ENCODE measurements at places on chromosomes 7 and 10. TPM values are rescaled to one million over a fixed set of nuclear protein-coding genes. Genes with fewer than 3 reads are reported as not detected.

GRCh38 chr10:7666253-7667023, at the start of gene ITIH5:
TSS of gene ITIH5 (minus strand) at chr10:7666966. CDS start at chr10:7666892, 74 bp downstream.
- DNase-seq: no peak

DNA sequence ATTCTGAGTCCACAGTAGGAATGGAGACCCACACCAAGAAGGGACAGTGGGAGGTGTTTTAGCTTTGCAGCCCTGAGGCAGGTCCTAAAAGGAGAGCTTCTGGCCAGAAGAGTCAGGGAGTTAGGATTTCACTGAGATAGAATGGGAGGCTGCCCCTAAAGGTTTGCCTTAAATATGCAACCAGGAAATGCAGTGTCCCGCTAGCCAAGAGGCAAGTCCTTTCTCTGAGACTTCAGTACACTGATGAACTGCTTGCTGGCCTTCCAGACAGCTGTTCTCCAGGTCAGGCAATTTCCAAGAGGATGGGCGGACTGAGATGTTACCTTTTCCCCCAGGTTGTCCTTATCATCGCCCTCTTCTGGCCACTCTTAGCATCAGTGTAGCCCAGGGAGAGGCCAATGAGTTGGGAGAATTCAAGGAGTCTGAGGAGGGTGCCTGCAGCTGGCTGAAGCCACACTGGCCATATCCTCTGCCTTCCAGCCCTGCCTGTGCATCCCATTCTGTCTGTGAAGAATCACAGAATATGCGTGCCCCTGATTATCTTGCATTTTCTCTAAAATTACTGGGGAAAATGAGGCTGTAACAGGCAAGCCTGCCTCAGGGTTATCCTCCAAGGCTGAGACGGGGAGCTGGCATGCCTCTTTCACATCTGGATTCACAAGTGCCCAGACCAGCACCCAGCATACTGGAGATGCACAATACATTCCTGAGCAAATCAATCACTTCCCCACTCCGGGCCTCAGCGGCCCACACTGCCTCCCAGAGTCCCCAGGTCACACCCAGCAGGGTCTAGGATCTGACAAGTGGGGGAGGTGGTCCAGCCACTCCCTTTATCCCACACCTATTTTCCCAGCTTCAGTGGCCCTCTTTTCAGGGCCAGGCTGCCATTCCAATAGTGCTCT, 2.4 kb downstream of the TLL2 start:
- no peak for DNase-seq

DNA sequence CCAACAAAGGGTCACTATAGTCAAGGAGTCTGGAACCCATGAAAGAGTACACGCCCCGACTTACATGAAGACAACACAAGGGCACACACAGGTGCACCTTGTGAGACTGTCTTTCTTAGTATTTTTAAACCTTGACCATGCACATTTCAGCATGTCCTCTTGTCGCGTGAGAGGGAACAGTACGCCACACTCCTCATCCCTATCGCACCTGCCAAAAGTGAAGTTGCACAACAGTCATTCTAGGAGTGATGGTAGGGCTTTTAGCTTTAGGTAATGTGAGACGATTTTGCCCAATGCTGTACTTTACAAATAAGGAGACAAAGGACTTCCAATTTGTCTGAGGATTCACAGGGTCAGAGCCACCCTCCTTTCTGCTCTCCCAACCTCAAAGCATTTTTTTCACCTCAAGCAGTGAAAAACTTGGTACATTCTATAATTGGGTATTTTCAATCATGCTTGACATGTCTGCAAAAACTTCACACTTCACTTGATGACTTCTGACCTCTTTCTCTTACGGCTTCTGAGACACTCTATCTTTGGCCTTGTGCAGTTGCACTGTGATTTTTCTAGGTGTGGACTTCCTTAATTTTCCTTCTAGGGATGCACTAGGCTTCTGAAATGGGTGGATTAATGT, 173.9 kb upstream of the GRB10 start:
- no peak for DNase-seq

DNA sequence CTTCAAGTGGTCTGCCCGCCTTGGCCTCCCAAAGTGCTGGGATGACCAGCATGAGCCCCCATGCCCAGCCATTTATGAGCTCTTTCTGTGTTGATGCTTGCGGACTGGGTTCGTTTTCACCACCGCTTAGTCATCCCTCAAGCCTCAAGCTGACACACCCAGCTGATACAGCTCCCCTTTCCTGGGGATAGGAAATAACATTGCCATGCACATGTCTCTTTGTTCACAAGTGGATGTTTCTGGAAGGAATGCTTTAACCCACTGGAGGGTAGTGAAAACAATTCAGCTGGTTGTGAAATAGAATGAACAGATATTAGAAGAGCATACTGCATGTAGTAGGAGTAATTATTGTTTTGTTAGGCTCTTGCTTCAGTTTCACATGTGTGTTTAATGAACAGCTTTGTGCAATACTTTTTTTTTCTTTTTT, 8.5 kb upstream of the METTL27 start:
- DNase-seq: no peak

The BEND7 gene
- total RNA-seq: not detected

The FOXP2 gene
- total RNA-seq: not detected

All from CD8-positive, alpha-beta T cell (primary cell).